ENCODE measurements at places on chromosomes 4 and X. TPM values are rescaled to one million over a fixed set of nuclear protein-coding genes. Genes with fewer than 3 reads are reported as not detected.

The NR0B1 gene
- 14.1 TPM for total RNA-seq

The MAGEC3 gene
- not detected for total RNA-seq

The ARHGAP24 gene
- total RNA-seq: 10.9 TPM

- H3K27ac ChIP-seq: no peak overlapping the region
- DNase-seq: no peak
- no peaks in the 10 kb centered on the region for H3K27me3 ChIP-seq
- no peaks in the 10 kb centered on the region for H3K36me3 ChIP-seq
- no peaks in the 10 kb centered on the region for H3K4me1 ChIP-seq
- no peak overlapping the region for H3K4me3 ChIP-seq
These were observed 399.5 kb downstream of the NKX6-1 start for GRCh38 chr4:84099599-84099998.
